ENCODE measurements at places on chromosomes 6 and 20. TPM values are rescaled to one million over a fixed set of nuclear protein-coding genes. Genes with fewer than 3 reads are reported as not detected.

The GNAS-AS1 gene
- total RNA-seq: 0.72 TPM

The EPPIN gene
- not detected for total RNA-seq

The ERGIC3 gene
- 311 TPM for total RNA-seq

The PCMTD2 gene
- total RNA-seq: 25.6 TPM

The CST11 gene
- not detected for total RNA-seq

The MTG2 gene
- total RNA-seq: 16.2 TPM

The SCGN gene
- not detected for total RNA-seq

The RSPO3 gene
- 0.26 TPM for total RNA-seq
